Neural crest cell (in vitro differentiated cells): ENCODE measurements at places on chromosomes 2 and 18. TPM values are rescaled to one million over a fixed set of nuclear protein-coding genes. Genes with fewer than 3 reads are reported as not detected.

Gene SLC23A3
- 0.34 and 1.5 TPM in 2 replicates for total RNA-seq

Gene UGT1A10
- total RNA-seq, result not detected in 2 replicates

Gene ST8SIA5
- 0.79 and 2.7 TPM in 2 replicates for total RNA-seq

Gene UGT1A4
- total RNA-seq, result not detected in 2 replicates

Gene HJURP
- total RNA-seq, result 62.3 and 63.6 TPM in 2 replicates

Gene TWIST2
- 0.96 and 1.1 TPM in 2 replicates for total RNA-seq

Gene COL6A3
- total RNA-seq, result 4.5 and 4.9 TPM in 2 replicates

Gene PPIL3
- 59.7 and 66.0 TPM in 2 replicates for total RNA-seq

Gene SYT4
- 7.0 and 8.2 TPM in 2 replicates for total RNA-seq

Gene GKN1
- not detected in 2 replicates for total RNA-seq

Gene ASIC4
- 1.0 and 1.5 TPM in 2 replicates for total RNA-seq

Gene PFN4
- total RNA-seq, result 1.3 and 1.7 TPM in 2 replicates

Gene ANKRD30BL
- not detected in 2 replicates for total RNA-seq

Gene SFT2D3
- 18.8 TPM in 2 replicates for total RNA-seq

Gene ITGB6
- total RNA-seq, result not detected in 2 replicates

Gene THSD7B
- total RNA-seq, result 0.16 and 0.19 TPM in 2 replicates

Gene PJVK
- 5.8 and 6.2 TPM in 2 replicates for total RNA-seq

Gene HOXD10
- total RNA-seq, result not detected in 2 replicates

Gene SLC14A1
- total RNA-seq, result not detected in 2 replicates

Gene RAB6C
- total RNA-seq, result 0.16 TPM in 1 of 2 replicates, not detected in the other

Gene UGT1A3
- not detected in 2 replicates for total RNA-seq

Gene PLEKHA3
- 22.0 and 23.2 TPM in 2 replicates for total RNA-seq

Gene LTBP1
- total RNA-seq, result 26.8 and 30.2 TPM in 2 replicates

Gene TCF23
- total RNA-seq, result not detected in 2 replicates

Gene MALT1
- total RNA-seq, result 17.4 and 17.6 TPM in 2 replicates

Gene LRRC30
- not detected in 2 replicates for total RNA-seq

Gene CYP27C1
- 10.1 and 10.2 TPM in 2 replicates for total RNA-seq

Gene FTCDNL1
- 1.5 and 1.6 TPM in 2 replicates for total RNA-seq

Gene TMEM169
- 29.7 and 34.8 TPM in 2 replicates for total RNA-seq

Gene HRH4
- 0.07 TPM in 1 of 2 replicates, not detected in the other for total RNA-seq

Gene ANKRD62
- total RNA-seq, result not detected in 2 replicates

Gene DUSP2
- 1.0 and 1.1 TPM in 2 replicates for total RNA-seq

Gene PLB1
- total RNA-seq, result 0.16 TPM in 1 of 2 replicates, not detected in the other
